ENCODE measurements at places on chromosomes 12 and 14.

GRCh38 chr14:65229748-65230728 is 127.7 kb upstream of the MAX start:
- DNase-seq = peak; percentile 60

GRCh38 chr12:78697817-78698415 is 166.7 kb upstream of the SYT1 start:
- no peak for DNase-seq

GRCh38 chr14:76163668-76164363 is 12.1 kb downstream of the GPATCH2L start:
- no peak for DNase-seq

GRCh38 chr14:105092171-105093037 is 27.2 kb upstream of the GPR132 start:
- DNase-seq = no peak

- DNase-seq = no peak
These were observed 33.8 kb downstream of the WBP11 start for GRCh38 chr12:14769466-14769968.

DNA sequence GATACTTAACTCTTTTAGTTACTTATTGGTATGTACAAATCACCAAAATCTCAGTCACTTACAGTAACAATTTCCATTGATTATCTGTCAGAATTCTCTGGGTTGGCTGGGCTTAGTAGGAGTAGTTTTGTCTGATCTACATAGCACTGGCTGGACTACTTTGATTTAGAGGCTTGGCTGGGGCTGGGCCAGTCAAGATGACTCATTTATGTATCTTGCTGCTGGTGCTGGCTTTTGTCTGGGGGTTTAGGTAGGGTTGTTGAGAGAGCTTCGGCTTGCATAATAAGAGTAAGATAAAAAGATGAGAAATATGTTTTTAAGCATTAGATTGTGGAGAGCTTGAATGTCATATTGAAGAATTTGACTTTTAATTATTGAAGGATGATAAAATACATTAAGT is 1093.7 kb downstream of the SLC6A15 start:
- no peak for DNase-seq

DNA sequence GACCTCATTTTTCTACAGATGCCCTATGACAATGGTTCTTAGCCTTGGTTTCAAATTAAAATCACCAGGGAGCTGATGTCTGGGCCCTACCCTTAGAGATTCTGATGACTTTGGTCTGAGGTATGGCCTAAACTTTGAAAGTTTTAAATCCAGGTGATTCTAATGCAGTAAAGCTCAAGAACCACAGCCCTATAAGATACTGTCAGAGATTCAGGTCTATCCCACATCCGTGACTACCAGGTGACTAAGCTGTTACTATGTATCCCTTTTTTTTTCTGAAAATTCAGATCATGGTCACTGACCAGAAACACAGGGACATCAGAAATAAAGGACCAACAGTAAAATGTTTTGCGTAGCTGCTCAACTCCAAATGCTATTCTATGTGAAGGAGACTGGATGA is 148.8 kb upstream of the BMP4 start:
- no peak for DNase-seq

DNA sequence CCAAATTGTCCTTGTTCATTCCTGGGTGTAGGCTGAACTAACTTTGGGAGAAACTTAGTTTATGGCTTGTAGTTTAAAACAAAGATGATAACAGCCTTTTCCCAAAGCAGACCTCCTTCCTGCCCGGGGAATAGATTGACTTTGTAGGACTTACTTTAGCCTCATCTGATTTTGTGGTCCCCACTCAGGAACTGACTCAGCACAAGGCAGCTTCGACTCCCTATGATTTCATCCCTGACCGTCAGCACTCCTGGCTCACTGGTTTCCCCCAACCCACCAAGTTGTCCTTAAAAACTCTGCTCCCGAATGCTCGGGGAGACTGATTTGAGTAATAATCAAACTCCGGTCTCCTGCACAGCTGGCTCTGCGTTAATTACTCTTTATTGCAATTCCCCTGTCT is 40.1 kb upstream of the DDHD1 start:
- no peak for DNase-seq

DNA sequence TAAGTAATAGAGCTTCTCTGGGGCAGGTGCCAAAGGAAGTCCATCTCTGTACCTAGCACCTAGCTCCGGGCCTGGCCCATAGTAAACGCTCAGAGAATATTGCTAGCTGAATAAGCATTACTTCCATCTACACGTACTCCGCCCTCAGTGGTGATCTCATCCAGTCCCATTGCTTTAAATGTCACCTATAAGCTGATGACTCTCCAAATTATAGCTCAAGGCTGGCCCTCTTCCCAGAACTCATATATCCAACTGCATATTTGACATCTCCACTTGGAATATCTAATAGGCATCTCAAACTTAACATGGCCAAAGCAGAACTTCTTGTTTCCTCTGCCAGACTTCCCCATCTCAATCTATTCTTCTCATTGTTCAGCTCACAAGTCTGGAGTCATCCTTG is 6.9 kb upstream of the DYNLL1 start:
- no peak for DNase-seq

DNA sequence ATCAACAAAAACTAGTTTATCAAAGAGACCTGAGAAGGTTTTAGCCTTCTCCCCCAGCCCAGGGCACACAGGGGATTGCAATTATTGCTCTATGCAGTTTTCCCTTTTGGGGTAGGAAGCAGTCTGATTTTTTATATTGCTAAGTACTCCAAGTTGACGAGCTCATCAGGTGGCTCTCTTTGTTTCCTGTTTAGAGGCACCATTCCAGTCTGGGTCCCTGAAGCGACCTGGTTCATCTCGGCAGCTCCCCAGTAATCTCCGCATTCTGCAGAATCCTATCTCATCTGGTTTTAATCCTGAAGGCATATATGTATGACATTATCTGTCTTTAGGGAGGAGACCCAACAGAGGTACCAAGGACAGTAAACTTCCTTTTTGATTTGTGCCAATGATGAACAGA is 56.3 kb downstream of the BHLHE41 start:
- DNase-seq = no peak

DNA sequence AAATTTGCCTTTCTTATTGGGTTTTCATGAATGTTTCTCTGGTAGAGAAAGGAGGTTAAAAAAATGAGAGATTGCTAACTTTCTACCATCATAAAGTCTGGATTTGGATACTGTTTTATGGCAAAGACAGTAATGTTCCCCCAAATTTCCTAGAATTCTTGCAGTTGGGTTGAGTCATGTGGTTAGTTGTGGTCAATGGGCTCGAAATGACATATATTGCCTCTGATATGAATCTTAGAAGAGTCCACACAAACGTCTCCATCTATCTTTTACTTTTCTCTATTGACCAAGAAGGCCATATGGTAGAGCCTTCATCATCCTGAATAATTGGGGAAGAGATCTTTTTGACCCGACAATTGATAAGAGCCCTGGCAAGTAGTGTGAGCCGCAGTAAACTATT is 119.5 kb upstream of the PMCH start:
- DNase-seq = no peak

GRCh38 chr12:121334513-121335343 is 17.5 kb downstream of the ANAPC5 start:
- DNase-seq = peak; percentile 22

- DNase-seq = no peak
These were observed 291.5 kb downstream of the RPS29 start for GRCh38 chr14:49294621-49295148.

DNA sequence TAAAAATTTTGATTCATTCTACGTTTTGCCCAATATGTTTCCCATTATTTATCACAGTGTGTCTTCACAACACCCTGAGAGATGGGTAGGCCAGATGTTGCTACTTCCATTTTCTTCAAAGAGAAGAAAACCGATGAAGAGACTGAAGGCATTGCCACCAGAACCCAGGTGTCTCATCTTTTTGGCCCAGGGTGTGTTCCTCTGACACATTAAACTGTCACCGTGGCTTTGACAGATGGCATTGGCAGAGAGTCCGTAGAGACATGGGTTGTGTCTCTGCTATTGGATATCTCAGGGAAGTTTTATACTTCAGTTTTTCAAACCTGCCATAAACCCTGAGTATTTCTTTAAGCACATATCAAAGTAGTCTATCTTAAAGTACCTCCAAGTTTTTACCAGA is 11.3 kb upstream of the NUDT4 start:
- no peak for DNase-seq

GRCh38 chr12:80598004-80598606 is 109.3 kb upstream of the MYF6 start:
- no peak for DNase-seq

DNA sequence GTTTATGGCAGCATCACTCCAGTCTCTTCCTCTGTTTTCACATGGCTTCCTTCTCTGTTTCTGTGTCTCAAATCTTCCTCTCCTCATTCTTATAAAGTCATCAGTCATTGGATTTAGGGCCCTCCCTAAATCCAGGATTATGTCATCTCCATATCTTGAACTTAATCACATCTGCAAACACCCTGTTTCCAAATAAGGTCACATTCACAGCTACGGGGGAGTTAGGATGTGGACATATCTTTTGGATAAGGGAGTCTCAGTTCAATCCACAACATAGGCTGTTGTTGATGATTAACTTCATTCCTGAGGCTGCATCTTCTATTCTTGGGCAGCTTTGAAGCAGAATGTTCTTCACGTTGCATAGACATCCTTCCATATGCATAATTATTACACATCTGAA is 40.3 kb upstream of the NTF3 start:
- no peak for DNase-seq

- DNase-seq = peak; percentile 94
These were observed 19.5 kb downstream of the ATF7IP start for GRCh38 chr12:14384783-14385638.

DNA sequence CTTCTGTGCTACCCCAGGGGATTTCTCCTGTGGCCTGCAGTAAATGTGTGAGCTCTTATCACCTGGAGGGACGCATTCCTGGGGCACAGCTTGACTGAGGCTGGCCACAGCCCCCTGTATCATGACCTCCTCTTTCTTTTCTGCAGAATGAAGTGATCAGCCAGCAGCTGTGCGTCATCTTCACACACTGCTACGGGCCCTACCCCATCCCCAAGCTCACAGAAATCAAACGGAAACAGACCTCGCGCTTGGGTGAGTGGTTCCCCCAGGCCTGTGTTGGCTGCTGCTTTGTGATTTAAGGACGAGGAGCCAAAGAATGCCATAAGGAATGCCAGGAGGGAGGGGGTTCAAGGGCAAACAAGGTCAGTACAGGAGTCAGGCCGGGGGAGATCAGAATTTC is 50.5 kb upstream of the PWP1 start:
- DNase-seq = no peak

- DNase-seq = no peak
These were observed 33.4 kb upstream of the TXNRD1 start for GRCh38 chr12:104182144-104182543.

DNA sequence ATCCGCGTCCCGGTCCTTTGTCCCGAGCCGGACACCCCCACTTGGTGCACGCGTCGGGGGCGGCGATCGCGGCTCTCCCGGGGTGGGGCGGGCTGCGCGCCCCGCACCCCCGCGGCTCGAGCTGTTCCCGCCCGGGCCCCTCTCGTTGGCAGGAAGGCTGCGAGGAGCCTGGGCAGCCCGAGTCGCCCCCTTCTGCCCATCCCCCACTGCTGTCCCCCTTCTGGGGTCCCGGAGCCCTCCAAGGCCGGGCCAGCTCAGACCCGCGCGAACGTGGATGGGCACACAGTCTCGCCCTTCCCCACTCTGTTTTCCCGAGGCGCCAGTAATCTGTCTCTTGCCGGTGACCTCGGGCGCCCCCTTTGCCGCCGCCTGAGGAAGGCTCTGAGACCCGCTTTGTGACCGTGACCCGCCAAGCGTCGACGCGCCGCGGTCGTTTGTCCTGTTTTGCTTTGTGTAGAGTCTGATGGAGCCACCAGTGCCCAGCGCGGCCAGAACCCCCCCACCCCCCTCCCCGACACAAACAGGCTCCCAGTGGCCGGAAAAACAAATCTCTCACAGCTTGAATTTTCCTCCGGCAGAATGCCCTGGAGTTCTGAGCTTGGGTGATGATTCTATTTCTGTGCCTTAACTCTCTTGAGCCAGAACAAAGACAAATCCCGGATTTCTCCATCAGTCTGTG is 610 bp downstream of the C14orf132 start:
- no peak for DNase-seq

GRCh38 chr12:112035219-112035785 is 22.1 kb downstream of the ERP29 start:
- no peak for DNase-seq

- DNase-seq = no peak
These were observed 180.6 kb downstream of the AACS start for GRCh38 chr12:125245581-125246557.

DNA sequence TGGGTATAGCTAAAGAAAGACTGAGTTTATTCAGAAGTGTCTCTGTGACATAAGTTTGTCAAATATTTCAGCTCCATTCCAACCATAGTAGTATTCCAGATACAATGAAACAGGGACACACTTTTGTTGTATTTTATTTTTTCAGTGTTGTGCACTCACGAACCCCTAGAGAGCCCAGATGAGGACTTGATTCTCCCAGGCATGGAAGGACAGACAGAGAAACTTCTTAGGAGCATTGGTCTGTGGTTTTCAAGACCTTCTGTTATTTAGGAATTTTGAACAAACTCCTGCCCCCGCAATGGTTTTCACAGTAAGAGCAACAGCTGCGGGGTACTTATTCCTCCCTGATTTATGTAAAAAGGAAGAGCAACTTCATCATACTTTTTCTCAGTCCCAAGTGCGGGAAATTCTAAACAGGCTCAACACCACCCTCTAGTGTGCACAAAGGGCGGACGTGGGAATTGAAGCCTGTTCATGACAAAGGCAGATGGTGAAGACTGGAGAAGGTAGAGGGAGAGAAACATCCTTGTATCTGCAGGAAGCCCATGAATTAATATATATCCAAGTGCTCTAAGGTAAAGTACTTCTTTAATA is 147.6 kb downstream of the PAH start:
- no peak for DNase-seq

DNA sequence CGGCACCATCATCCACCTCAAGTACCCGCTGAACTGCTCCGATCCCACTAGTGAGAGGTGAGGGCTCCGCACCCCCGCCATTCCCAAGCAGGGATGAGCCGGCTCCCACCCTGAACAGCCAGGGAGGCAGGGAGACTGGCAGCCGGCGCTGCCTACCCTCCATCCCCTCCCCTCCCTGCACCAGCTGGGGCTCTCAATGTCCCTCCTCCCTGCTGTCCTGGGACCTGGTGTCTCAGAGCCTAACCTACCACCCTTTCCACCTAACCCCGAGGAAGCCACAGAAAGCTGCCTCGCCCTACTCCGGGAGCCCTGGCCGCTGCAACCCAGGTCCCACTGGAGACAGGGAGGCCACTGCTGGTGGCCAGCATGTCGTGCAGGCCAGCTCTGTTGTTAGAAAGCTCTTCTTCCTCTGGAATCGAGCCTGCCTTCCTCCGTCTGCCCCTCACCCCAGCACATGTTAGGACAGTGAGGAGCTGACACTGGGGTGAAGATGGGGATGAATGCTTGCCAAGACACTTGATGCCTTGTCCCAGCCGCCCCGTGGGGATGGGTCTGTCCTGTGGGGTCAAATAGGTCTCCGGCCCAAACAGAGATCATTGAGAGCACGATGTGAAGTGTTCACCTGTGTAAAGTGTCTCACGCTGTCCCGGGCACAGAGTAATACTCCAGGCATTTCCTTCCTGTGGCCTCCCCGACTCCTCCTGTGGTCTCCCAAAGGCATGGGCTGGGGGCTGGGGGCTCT is 1.1 kb downstream of the PTPN6 start:
- DNase-seq = no peak
